ENCODE measurements at places on chromosomes 11 and 22.

DNA sequence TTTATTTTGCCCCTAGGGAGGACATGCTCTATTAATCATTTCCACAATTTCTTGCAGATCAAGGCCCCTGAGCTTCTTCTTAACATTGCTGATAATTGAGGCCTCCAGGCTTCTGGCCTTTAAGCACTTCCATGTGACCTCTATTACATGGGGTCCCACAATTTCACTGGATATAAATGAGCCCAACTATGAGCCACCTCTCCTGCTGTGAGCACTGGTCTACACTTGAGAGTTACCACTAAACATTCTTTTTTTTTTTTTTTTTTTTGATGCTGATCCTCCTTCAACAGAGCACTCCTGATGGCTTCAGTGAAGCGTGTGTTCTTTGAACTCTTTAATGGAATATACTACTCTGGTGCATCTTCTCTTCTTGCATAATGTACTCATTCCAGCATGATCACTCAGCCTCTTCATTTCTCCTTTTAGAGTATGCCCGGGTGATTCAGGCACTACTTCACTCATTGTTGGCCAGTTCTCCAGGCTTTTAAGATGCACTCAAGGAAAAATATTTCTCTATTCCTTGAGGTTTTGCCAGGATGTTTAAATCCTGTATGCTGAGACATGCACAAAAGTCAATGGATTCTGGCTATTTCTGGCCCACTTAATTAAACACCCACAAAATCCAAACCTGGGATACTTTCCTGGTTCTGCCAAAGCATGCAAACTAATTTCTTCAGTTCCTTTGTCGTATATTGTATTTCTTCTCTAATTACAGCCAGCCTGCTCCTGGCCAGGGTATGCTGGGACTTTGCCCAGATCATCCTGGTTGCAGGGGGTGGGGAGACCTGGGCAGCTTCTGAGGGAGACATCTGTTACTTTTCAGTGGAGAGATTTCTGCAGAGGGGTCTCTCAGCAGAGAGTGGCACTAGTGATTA lies 257.8 kb upstream of the LUZP2 start:
- DNase-seq: no peak

DNA sequence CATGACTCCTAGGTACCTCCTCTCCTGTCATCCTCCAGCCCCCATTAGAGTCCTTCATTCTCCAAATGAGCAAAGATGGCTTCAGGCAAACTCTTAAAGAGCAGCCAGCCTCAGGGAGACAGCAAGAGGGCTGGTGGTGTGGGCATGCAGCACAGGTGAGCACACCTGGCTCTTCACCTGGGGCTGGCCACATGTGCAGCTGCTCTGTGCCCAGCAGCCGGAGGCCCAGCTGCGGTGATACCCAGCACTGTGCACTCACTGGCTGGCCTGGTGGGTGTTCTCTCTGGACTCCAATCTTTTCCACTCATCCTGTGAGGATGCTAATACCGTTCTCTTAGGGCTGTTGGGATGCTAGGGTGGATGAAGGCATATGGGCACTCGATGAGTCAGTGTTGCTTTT lies 106.1 kb upstream of the PARVA start:
- no peak for DNase-seq

- no peak for DNase-seq
Measured at GRCh38 chr22:49752598-49753091, 75.0 kb downstream of the BRD1 start.

DNA sequence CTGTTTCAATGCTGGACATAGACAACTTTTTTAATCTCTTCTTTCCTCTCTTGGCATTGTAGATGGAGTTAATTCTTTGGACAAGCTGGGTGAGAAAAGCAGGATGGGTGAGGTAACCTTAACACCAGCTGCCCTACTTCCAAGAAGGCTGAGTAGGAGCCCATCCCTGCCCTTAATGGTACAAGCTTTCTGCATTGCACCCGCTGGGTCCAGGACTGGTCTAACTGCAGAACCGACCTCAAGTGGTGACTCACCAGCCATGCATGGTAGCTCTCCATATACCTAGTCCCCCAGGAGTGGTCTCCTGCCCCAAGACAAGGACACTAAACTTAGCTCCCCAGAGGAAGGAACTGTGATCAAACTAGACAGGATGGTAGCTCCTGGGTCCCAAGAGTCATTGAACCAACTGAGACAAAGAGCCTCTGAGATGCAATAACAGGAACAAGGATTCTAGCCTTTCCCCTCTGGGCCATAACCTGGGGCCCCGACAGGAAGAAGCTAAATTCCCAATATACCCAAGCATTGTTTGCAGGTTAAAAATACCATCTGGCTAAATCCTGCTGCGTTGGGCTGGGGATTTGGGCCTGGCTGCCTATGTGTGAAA lies 32.1 kb downstream of the RPL27A start:
- DNase-seq: peak; percentile 39

DNA sequence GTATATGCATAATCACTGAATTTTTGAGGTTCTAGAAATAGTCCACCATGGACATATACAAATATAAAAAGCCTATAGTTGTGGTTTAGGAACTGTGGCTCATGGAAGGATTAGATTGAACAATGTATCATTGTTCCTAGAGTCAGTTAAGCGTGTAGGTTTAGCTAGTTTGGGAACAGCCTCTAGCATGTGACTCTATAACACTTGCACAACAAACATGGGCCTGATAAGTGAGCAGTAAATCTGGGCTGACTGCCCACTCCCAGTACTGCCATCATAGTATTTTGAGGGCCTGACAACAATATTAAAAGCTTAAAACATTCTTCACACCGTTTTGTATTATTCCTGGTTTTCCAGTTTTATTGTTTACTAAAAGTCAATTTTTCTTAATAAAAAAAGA lies 47.0 kb downstream of the YAP1 start:
- peak; percentile 78 for DNase-seq

GRCh38 chr22:33447733-33448132 lies 389.6 kb upstream of the SYN3 start:
- no peak for DNase-seq

DNA sequence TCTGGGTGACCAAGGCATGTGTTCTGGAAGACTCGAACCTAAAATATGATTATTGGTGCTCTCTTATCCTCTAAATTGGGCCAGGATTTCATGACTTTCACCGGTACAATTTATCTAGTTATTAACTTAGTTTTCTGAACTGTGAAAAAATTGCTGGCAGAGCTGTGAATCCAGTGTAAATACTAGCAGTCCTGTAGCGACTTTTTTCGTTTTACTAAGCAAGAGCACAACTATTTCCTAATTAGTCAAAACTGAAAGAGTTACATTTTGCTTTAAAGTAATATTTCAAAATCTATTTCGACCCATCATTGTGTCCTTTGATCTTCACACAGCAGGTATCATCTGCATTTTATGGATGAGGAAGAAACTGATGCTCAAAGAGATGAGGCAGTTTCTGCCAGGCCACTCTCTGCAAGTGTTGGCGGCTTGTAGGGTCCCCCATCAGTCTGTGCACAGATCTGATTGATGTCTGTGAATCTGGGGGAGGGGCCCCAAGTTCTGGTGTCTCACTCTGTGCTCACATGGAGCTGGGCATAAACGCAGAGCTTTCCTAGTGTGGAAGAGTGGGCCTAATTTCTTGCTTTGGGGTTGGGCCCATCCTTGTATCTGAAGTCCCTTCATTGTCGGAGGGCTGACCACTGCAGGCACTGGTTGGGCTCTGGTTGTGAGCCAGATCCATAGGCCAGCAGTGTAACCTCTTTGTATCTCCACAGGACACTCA lies 1.4 kb upstream of the TRMT2A start:
- DNase-seq: no peak

DNA sequence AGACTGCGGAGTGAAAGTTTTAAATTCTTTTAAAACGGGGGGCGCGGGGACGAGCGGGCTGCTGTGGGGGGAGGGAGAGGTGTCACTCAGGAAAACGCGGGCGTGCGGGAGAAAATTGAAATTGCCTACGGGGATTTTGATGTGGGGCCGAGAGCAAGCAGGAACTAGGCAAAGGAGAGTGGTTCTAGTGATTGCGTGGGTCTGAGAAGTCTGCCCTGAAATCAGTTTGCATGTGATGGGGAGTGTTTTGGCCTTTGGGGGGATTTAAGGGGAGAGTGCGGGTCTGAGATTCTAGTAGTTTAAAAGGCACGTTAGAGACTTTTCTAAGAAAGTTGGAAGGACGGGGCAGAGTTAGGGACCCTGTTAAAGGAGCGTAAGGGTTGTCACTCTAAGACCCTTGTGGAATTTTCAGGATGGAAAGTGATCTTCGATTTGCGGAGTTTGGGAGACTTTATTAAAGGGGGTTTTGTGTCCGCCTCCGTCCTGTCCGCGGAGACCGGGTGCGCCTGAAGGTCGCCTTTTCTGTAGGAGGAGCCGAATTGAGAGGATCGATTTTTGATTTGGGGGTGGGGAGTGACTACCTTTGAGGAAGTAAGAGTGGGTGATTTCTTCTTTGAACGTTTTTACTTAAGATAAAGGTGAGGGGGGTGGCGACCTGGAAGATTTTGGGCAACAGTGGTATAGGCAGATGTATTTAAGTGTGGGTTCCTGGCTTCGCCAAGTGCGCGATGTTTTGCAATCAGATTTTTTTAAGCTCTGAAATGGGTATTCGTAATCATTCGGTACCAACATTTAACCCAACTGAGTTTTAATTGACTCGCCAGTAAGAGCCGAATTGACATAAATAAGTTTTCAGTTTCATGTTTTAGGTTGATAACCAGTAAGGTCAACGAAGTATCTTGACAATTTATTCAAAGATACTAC lies 1.1 kb downstream of the EED start:
- DNase-seq: peak; percentile 11

GRCh38 chr11:27179334-27179733 lies 138.7 kb downstream of the BBOX1 start:
- DNase-seq: no peak

DNA sequence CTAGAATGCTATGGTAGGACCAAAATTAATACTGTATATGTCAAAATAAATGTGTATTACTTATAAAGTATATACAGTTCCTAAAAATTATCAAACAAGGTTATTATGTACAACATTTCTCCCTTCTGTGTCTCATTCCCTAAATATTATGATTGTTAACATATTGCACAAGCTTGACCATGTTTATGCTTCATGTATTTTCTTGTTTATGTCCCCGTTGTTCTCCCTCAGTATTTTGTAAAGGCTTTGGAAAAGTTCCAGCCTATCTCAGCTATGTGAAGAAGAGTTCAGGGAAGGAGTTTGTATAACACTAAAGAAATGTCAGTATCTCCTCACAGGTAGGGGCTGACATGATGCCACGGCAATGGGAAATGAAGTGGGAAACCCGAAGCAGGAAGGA lies 19.6 kb downstream of the ADM start:
- no peak for DNase-seq

GRCh38 chr22:26174280-26174679 lies 5.0 kb downstream of the SEZ6L start:
- DNase-seq: peak; percentile 7

DNA sequence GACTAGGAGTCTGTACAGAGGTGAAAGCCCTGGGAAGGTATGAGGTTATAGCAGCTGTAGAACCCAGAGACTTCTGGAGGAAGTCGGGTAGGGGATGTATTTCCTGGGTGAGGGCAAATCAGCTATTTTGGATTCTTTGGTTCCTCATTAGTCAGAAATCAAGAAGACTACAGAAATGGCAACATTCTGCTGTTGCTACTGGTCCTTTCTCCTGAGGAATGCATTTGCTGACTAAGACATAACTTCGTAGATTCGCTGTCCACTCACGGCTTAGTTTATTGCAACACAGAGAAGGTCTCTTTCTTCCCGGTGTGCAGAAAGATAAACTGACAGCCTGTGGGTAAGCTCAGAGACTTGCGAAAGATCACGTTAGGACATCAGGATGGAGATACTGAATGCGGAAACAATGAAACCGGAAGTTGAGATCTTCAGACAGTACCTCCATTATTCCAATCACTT lies 25.3 kb upstream of the SESN3 start:
- no peak for DNase-seq

GRCh38 chr11:120079750-120080610 lies 57.9 kb downstream of the TRIM29 start:
- DNase-seq: peak; percentile 5

- DNase-seq: peak; percentile 10
Measured at GRCh38 chr11:18700375-18700774, 1.8 kb downstream of the TMEM86A start.

- no peak for DNase-seq
Measured at GRCh38 chr11:113531083-113531482, 55.9 kb upstream of the DRD2 start.

- peak; percentile 95 for DNase-seq
Measured at GRCh38 chr22:29310863-29311339, 4.5 kb downstream of the GAS2L1 start.

- DNase-seq: peak; percentile 78
Measured at GRCh38 chr11:68903288-68904247, at the start of the genes IGHMBP2 and MRPL21. Gene IGHMBP2, plus strand, starts transcription at chr11:68903891. Its CDS starts 62 bp downstream, at chr11:68903953. Gene MRPL21, minus strand, starts transcription at chr11:68903832. Its CDS starts 22 bp downstream, at chr11:68903810.

- DNase-seq: no peak
Measured at GRCh38 chr11:12019866-12020416, 11.5 kb upstream of the DKK3 start.

DNA sequence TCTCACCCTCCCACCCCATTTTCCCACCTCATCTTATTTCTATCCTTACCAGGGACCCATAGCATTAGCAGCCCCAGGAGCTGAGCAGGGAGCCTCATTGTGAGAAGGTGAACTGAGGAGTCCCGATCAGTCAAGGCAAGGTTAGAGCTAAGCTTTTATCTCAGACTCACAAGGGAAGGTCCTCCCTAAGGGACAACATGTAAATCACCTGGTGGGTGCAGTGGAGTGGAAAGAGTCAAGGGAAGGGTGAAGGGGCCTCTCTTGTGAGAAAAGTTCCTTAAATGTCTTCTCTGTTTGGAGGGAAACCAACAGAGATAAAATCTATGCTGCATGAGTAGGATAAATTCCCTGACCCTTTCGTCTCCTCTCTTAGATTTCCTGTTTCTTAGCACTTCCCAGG lies 85.9 kb downstream of the GAB4 start:
- no peak for DNase-seq

- no peak for DNase-seq
Measured at GRCh38 chr11:106017093-106017492, 4.9 kb downstream of the MSANTD4 start.

- no peak for DNase-seq
Measured at GRCh38 chr11:69727266-69727665, 23.4 kb upstream of the FGF19 start.

DNA sequence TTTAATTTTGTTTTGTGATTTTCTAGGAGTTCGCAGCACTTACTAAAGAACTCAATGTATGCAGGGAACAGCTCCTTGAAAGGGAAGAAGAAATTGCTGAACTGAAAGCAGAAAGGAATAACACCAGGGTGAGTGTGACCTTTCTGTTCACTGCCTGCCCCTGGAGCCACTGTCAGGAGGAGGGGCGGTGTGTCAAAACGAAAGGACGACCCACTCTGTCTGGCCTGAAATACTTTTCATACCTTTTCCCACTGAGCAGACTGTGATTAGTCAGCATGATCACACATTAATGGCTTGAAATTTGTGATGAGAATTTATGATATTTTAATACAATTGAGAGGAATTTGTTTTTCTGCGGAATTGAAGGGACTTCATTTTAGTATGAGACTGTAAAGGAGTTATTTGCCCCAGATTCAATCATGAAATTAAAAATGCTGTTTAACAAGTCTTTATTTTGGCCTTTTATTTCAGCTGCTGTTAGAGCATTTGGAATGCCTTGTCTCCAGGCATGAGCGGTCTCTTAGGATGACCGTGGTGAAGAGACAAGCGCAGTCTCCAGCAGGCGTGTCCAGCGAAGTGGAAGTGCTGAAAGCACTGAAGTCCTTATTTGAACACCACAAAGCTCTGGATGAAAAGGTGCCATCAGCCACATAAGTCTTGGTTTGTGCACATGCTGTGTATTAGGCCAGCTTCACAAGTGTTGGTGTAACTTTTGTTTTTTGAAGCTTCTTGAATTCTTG lies 54.1 kb downstream of the PPFIA1 start:
- no peak for DNase-seq

- DNase-seq: no peak
Measured at GRCh38 chr11:95378789-95379188, 147.8 kb upstream of the SESN3 start.

GRCh38 chr11:57144531-57145320 lies 37.0 kb upstream of the LRRC55 start:
- DNase-seq: no peak

Measured in RPMI7951 (cell line).